ENCODE measurements at places on chromosomes 1 and 21.
A peak's percentile ranks its signal among the peaks of the same experiment; 100 is the strongest.

GRCh38 chr1:199705825-199706224, 321.7 kb upstream of the NR5A2 start:
- no peak for DNase-seq

DNA sequence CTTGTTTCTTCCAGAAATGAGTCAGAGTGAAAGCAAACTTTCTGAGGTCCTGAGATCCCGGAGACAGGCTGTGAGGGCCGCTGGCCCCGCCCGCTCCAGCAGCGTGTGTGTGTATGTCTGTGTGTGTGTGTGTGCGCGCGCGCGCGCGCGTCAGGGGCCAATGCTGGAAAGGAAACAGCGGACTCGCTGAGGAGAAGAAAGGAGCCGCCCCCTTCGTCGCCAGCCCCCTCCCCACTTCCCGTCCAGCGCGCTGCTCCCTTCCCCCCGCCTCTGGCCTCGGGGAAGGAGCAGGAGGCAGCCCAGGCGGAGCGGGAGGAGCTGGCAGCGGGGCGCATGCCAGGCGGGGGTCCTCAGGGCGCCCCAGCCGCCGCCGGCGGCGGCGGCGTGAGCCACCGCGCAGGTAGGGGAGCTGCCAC, at the start of gene DISC1:
DISC1 (plus strand) TSS at position 256 of the 416 bp plus-strand sequence; CDS start at position 334, 78 bp downstream.
- DNase-seq = peak; percentile 50

DNA sequence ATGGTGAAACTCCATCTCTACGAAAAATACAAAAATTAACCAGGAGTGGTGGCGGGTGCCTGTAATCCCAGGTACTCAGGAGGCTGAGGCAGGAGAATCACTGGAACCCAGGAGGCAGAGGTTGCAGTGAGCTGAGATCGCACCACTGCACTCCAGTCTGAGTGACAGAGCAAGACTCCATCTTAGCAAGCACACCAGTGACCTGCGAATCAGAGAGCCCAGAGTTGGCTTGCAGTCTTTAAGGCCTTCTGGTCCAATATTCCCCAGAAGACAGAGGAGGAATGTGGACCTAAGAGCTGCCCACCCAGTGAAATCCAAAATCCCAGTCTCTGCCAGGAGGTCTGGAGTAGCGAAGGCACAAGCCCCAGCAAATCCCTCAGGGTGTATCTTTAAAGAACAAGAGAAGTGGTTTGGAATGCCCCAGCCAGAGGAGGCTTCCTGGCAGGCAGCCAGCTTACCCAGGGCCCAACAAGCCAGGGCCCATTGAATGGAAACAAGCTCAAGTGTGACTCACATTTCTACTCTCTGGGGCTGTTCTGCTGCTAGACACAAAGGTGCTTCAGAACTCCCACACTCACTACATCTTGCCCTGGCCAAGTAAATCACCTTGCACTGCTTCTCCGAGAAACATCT, 23.9 kb downstream of the GPR161 start:
- no peak for DNase-seq

- no peak for DNase-seq
Measured at GRCh38 chr1:8883491-8883890, 5.0 kb upstream of the ENO1 start.

DNA sequence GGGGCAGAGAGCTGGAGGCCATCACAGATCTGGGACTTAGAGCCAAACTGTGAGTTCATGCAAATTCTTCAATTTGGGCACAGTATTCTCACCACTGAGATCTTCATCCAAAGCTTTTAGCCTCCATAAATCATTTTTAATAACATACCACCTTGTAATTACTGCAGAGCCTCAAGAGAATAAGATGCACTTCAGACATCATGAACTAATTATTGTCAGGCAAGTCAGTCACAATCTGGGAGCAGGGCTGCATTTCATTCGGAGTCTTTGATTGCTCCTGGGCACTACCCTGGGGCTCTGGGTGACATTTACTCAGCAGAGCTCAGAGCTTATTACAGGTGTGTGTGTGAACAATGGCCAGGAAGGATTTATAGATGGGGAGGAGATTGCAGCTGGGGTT, 623.7 kb downstream of the PTPRU start:
- DNase-seq = no peak

DNA sequence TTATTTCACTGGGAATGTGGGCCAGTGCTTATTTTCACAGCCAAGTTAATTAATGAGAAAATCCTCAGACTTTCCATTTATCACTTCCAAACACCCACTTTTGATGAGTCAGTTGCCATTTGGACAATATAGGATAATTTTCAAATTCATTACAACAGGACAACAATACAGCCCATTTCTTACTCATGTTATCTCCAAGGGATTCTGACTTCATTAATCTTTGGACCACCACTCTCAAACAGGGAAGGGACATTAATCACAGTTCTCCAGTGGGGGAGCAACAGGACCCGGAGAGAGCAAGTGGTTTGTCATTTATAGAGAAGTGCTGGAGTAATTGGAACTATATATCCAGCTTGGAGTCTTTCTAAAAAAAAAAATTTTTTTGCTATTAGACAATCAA, 38.7 kb downstream of the JUN start:
- no peak for DNase-seq

DNA sequence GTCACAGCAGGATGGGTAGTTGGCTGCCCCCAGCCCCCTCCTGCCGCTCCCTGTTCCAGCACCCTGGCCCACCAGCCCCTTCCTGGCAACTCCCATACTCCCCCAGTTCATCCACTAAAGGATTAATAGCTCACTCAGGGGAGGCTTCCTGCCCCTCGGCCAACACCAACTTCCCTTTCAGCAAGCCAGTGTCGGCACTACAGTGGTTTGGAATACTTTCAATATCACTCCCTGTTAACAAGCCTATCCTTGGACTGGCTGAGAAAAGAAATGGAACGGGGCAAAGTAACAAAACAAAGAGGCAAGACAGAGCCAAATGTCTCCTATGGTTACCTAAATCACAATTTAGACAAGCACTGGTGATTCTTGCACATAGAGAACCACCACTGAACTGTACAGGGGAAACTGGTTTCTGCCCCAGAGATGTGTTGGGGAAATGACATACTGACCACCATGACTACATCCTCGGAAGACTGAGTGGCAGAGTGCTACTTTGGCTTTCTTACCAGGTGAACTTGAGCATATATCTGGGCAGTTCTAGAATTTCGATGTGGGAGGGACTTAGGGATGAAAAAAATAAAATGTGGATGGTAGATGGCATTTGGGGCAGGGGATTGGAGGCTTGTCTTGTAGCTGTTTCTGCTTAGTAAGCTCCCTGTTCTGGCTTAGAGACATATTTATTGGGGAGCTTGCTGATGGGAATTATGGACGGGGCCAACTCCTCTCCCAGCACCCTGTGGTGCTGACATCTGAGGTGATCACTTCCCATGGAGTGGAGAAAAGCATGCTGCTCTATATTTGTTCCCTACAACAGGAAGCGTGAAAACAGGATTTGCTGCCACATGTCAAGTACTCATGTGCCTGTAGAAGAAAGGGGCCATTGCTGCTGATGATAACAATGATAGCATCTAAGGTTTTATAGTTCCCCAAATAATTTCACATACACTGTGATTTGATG, 7.1 kb upstream of the CAPN2 start:
- DNase-seq = no peak

DNA sequence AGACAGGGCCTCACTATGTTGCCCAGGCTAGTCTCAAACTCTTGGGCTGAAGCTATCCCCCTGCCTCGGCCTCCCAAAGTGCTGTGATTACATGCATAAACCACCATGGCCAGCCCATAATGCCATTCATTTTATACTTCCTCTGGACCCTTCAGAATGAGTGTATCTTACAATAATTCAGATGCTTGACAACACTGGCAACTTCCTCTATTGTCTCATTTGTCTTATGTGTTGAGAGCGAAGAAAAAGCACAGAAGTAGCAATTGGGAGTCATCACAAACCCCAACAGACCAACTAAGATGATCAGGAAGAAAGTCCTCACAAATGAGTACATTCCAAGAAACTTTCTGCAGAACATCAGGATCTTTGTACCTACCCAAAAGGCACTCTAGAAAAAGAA, 191.9 kb downstream of the RERE start:
- peak; percentile 18 for DNase-seq

Measured in KG1 (cell line).